Fibroblast of skin of abdomen (primary cell): ENCODE measurements at places on chromosomes 16 and 17.
A peak's percentile ranks its signal among the peaks of the same experiment; 100 is the strongest.

DNA sequence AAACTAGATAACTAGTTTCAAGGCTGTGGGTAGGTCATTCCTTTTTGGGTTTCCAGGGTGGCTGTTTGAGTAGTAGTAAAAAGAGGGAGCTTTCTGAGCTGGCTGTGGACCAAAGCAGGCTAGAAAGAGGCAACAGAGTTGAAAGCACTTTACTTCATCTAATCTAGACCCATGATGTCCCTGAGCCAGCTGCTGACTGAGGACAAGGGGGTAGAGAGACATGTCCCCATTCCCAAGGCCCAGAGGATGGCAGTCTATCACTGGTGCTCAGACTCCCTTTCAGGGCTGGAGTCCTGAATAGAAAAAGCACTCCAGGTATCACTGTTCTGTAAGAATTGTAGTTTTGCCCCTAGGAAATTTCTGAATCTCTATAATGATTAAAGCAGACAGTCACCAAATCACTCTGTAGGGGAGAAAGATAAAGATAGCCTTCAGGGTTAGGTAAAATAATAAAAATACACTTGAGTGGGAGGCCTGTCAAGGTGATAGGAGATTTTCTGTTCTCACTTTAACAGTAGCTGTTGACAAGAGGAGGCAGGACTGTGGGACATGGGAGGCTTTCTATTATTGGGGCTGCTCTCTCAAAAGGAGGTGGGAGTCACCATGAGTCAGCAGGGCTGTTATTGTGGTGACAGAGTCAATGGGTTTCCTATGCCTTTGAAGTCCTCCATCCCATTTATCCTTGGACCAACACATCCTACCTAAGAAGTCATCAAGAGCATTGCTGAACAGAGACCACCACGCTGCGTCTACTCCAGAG is 190.2 kb upstream of the MPHOSPH6 start:
- DNase-seq = no peak

DNA sequence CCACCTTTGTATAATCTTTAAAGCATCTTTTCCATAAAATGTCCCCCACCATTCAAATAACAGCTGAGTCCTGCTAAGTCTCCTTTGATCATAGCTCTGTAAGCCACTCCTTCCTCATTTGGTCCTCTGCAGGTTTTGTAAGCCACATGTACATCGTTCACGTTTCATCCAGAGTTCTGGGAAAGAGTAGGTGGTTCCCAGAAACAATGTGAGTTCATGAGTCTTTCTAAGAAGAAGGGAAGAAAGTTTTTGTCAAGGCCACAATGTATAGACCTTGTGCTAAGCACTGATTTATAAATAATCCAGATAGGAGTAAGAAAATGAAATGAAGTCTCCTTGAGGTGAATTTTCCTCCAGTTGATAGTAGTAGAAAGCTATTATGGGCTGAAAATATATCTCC is 8.7 kb upstream of the ANKS4B start:
- no peak for DNase-seq

DNA sequence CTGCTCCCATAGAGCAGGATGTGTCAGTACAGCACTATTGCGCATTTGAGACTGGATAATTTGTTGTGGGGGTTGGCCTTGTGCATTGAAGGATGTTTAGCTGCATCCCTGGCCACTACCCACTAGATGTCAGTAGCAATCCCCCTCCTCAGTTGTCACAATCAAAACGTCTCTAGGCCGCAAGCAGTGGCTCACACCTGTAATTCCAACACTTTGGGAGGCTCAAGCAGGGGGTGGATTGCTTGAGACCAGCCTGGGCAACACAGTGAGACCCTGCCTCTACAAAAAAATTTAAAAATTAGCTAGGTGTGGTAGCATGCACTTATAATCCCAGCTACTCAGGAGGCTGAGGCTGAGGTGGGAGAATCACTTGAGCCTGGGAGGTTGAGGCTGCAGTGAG is 48.4 kb downstream of the CENPV start:
- DNase-seq = peak; percentile 43

- DNase-seq = no peak
Measured at GRCh38 chr17:14119546-14119945, 50.2 kb downstream of the COX10 start.

GRCh38 chr17:63916566-63917185 is 2.0 kb downstream of the GH1 start:
- DNase-seq = no peak

GRCh38 chr16:79210607-79211006 is 389.9 kb downstream of the MAF start:
- DNase-seq = no peak

- no peak for DNase-seq
Measured at GRCh38 chr16:89641458-89642119, 15.9 kb downstream of the CHMP1A start.

DNA sequence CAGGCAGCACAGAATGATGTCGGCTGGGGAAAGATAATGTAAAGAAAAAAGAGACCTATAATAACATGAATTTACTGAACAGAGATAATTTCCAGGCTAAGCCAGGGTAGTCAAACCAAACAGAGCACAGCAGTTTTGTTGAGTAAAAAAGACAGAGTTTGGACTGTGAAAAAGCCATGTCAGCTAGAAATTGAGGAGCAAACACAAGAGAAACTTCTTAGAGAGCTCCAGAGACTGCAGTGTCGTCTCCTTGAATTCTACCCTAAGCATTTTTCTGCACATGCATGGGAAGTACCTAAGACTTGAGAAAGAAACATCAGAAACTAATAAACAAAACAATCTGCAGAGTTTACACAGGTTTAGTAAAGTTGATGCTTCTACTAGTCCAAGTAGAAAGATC is 1098.8 kb upstream of the CDH8 start:
- no peak for DNase-seq

DNA sequence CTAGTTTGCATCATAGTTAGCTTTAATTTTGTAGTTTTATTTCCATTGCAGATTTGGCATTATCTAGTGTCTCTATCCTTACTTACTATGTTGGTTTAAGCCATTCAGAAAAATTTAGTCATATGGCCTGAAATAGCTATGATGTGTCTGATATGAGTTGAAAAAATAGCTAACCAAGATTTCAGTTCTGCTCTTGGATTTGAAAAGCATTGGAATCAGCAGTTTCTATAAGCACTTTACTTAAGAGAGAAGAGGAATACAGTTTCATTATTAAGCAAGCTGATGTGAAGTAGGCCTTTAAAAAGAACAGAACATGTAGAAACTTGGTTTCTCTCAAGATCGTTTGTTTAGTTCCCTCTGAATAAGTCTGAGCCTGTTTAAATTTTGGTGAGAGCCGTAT is 25.9 kb downstream of the LPCAT2 start:
- no peak for DNase-seq

- peak; percentile 76 for DNase-seq
Measured at GRCh38 chr16:2838928-2839327, 8.8 kb downstream of the ZG16B start.

DNA sequence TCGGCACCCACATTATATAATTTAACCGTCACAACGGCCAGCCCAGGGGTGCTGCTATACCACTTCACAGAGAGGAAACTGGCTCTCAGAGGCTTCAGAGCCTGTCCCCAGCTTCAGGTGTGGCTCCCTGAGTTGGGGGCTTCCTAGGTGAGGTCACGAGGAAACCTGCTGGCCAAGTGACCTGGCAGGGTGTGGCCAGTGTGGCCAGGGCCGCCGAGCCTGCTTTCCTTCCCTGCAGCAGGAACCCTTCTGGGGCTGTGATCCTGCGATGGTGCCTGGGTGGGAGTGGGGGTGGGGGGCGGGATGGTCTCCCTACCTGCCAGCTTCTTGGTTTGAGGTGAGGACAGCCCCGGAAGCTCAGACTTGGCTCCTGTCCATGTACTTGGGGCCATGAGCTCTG is 39.9 kb downstream of the ADCY7 start:
- DNase-seq = no peak

DNA sequence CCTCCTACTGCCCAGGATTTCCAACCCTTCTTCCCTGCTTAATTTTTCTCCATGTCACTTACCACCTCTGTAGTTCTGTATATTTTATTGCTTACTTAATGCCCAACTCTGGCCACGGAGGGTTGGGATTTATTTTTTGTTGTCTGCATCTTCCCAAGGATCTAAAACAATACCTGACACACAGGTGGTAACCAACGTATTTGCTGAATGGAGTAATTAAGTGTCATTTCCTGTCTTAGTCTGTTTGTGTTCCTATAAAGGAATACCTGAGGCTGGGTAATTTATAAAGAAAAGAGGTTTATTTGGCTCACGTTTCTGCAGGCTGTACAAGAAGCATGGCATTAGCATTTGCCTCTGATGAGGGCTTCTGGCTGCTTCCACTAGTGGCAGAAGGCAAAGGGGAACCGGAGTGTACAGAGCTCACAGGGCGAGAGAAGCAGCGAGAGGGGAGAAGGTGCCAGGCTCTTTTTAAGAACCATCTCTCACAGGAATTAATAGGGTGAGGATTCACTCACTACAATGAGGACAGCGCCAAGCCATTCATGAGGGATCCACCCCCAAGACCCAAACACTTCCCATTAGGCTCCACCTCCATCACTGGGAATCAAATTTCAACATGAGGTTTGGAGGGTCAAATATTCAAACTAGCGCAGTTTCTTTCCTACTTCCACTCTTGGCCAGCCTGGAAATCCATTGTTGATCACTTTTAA is 44.8 kb downstream of the ERN1 start:
- DNase-seq = no peak

DNA sequence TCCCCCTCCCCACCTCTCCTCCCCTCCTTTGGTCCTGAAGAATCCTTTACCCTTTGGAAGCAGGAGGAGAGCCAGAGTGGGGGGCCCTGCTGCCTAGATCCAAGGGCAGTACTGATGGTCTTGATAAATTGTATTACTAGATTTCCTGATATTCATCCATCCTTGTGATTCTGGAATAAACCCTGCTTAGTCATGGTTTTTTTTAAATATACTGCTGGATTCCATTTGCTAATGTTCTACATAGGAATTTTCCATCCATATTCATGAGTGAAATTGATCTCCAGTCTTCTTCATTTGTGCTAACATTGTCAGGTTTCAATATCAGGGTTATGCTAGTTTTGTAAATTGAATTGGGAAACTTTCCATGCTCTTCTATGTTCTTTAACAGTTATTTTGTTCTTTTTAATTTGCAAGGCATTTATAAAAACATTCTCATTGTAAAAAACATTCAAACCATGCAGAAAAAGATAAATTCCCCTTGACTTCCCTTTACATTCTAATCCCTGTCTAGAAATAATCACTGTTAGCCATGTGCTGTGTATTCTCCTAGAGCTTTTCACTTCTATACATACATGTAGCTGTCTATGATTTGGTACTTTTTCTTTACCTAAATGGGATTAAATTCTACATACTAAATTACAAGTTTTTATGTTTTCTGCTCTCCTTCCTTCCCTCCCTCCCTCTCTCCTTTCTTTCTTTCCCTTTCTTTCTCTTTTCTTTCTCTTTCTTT is 56.7 kb downstream of the CCDC42 start:
- DNase-seq = peak; percentile 45

- peak; percentile 49 for DNase-seq
Measured at GRCh38 chr16:19698480-19699465, 19.3 kb downstream of the KNOP1 start.

DNA sequence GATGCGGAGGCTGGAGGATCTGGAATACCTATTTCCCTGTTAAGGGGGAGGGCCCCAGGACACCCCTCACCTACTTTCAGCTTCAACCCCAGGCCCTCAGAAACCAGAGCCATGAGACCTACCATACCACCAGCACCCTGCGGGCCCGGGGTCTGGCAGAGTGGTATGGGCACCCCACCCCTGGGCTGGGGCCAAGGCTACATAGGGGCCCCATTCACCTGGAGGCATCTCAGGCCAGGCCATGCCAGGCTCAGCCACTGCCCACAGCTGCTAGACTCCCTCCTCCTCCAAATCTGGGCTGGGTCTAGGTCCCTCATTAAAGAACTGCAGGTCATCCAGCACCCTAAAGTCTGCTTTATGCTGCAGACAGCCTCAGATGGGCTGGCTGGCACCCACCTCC is 9.0 kb downstream of the FNDC8 start:
- DNase-seq = no peak

GRCh38 chr16:75044800-75045361 is 46.1 kb downstream of the ZNRF1 start:
- peak; percentile 22 for DNase-seq

DNA sequence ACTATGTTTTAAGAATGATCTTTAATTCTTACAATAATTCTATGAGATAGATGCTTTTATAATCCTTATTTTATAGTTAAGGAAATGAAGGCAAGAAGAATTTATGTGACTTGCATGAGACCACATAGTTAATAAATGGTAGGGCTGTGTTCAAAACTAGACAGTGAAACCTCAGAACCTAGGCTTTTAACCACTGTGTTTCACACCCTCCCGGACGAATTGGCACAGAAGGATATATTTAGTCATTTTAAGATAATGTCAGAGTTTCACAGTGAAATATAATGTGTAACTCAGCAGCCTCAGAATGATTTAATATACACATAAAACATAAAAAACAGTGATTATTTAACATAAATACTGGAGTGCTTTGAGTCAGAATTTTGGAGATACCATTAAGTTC is 57.0 kb downstream of the NSRP1 start:
- no peak for DNase-seq

GRCh38 chr17:40945414-40945813 is 8.0 kb upstream of the KRT23 start:
- no peak for DNase-seq
